Thyroid gland (tissue), 4 donors: ENCODE measurements at places on chromosomes 5 and 9. TPM values are rescaled to one million over a fixed set of nuclear protein-coding genes. Genes with fewer than 3 reads are reported as not detected.

- DNase-seq = no peak
Observed at GRCh38 chr9:123678878-123679329, 251.0 kb downstream of the DENND1A start.

- no peak for DNase-seq
Observed at GRCh38 chr5:44909004-44909403, 100.3 kb downstream of the MRPS30 start.

- peak; percentile 30 for DNase-seq
Observed at GRCh38 chr9:22307013-22307711, 139.5 kb upstream of the DMRTA1 start.

GRCh38 chr5:153655201-153655510, 164.7 kb downstream of the GRIA1 start:
- no peak for DNase-seq

The CD180 gene
- total RNA-seq = 0.20 TPM

DNA sequence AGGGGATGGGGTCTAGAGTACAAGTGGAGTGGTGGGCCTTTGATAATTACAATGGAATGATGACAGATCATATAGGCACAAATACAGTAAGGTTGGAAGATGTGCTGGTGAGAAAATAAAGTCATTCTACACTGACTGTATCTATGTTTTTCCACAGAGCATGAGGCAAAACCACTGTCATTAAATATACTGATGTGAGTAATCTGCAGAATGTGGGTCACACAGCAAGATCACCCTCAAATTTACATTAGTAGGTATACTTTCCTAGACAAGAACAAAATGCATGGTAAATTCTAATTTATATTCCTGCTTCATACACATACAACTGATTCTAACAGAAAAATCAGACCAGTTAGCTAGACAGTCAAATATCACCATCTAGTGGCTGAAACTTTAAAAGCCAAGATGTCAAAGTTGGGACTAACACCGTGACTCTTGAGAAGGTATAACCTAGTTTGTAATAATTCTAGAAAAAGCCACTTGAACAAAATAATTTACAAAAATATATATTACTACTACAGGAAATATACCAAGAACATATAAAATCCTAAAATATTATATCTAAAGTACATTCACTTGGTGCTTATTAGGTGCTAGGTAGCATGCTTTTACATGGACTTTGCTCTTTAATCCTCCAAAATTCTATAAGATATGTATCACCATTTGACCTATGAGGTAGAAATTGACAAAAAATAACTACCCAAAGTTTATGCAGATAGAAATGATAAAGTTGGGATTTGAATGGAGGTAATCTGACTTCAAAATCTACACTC, 19.5 kb downstream of the TTC33 start:
- DNase-seq = no peak
